Stimulated activated CD8-positive, alpha-beta memory T cell treated with anti-CD3 and anti-CD28 coated beads, Interleukin-4, amount 100 ng/mL, for 1 hour (primary cell): ENCODE measurements at places on chromosomes 11 and 22.

DNA sequence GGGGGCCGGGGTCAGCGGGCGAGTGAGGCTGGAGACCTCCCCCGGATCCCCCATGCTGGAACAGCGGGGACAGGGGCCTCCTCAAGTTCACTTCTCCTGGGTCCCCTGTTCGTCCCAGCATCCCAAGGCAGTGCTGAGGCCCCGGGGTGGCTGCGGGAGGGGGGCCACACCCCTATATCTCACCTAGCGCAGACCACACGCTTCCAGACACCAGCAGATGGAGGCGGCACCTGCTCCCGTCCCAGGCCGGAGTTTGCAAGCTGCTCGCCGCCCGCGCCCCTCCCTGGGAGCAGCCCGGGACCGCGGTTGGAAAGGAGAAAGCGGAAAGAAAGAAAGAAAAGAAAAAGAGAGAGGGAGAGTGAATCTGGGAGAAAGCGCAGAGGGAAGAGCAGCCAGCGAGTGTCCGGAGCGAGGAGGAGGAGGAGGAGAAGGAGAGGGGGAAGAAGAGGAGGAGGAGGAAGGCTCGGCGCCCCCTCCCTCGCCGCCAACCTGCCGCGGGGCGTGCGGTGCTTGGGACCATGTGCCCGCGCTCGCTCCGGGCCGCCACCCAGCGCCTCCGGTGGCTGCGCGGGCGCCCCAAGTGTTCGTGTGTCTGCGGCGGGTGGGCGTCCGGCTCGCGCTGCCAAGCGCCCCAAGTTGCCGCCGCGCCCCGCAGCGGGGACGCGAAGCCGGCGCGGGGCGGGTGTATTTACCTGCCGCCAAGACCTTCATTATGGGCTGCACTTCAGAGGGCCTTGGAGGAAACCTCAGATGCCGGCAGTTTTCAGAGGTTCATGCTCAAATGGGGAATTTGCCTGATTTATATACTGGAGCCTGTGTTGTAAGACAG, at the start of gene LIF:
LIF (minus strand) TSS at position 775 of the 829 bp plus-strand sequence; CDS start at position 711, 64 bp downstream.
- DNase-seq, result no peak

- DNase-seq, result no peak
Observed at GRCh38 chr11:92894197-92894596, 75.3 kb upstream of the MTNR1B start.

- DNase-seq, result no peak
Observed at GRCh38 chr22:46129390-46130041, 20.8 kb upstream of the PPARA start.

DNA sequence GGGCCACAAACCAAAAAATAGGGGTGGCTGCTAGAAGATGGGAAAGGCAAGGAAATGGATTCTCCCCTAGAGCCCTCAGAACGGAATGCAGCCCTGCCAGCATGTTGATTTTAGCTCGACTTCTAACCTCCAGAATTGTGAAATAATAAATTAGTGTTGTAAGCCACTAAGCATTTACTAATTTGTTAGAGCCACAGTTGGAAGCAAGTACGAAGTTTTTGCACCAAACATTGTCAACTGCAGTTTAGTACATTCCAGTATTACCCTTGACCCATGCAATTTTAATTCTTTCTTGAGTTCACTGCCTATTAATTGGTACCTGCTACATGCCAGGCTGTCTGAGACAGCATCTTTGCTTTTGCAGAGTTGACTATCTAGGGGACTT, 32.2 kb downstream of the PARVA start:
- DNase-seq, result no peak

- no peak for DNase-seq
Observed at GRCh38 chr11:748007-748359, 719 bp downstream of the TALDO1 start.

DNA sequence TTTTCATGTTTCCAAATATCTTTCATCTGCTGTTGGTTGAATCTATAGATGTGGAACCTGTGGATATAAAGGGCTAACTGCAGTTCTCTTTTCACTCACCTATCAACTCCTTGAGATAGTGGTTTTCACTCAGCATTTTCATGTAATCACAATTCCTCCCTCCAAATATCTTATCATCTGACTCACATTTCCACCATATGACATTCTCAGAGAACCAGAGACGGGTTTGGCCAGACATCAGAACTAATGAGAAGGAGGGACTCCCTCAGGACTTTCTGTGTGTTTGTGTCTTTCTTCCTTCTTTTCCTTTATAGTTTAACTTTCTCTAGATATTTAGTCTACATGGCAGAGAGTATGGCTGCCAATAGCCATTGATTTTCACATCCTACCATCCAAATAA, 134.8 kb upstream of the DDI1 start:
- no peak for DNase-seq

DNA sequence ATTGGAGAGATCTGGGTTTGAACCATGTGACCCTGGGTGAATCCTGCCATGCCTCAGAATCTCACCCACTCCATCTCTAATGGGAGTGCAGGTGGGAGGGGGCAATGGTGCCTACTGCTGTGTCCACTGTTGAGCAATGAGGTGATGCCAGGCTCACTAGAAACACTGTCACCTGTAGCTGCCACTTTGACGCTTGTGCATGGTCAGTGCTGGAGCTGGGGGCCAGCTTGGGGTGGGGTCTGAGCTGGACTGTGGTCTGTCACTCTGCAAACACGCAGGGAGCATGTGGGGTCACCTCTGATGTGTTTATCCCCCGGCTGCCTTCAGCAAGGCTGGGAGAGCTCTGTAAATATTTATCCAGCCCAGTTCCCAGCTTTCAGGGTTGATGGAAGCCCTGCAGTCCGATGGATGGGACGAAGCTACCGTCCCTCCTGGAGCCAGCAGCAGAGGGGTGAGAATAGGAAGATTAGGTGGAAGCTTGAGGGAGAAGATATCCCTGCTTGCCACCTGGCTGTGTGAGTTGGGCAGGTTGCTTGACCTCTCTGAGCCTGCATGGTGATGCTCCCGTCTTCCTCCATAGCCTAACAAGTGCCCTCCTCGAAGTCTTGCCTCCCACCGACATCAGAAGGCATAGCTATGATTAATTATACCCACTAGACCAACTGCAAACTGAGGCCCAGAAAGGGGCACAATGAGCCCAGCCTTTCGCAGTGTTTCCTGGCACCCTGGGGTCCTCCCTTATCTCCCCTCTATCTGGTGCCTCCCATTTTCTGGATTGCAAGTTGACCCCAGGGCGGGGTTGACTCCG, 1.7 kb downstream of the MMP11 start:
- DNase-seq, result no peak

DNA sequence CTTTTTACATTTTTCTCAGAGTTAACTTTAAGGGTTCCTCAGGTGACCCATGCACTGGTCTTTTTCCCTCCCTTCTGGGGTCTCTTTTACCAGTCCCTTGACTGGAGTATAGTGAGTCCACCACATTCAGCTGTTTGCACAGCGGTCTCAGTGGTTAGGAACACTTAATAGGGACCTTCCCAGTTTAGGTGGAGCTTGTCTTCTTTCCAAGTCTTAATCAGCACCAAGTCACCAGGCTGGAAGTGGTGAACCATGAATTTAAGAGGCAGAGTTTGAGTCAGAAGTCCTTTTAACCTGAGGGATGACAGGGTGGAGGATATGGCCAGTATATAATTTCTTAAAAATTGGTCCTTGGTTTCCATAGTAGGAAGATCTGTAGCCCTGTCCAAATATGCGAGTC, 349.7 kb upstream of the MPPED2 start:
- DNase-seq, result no peak

- no peak for DNase-seq
Observed at GRCh38 chr11:80084608-80085007, 643.8 kb upstream of the TENM4 start.

DNA sequence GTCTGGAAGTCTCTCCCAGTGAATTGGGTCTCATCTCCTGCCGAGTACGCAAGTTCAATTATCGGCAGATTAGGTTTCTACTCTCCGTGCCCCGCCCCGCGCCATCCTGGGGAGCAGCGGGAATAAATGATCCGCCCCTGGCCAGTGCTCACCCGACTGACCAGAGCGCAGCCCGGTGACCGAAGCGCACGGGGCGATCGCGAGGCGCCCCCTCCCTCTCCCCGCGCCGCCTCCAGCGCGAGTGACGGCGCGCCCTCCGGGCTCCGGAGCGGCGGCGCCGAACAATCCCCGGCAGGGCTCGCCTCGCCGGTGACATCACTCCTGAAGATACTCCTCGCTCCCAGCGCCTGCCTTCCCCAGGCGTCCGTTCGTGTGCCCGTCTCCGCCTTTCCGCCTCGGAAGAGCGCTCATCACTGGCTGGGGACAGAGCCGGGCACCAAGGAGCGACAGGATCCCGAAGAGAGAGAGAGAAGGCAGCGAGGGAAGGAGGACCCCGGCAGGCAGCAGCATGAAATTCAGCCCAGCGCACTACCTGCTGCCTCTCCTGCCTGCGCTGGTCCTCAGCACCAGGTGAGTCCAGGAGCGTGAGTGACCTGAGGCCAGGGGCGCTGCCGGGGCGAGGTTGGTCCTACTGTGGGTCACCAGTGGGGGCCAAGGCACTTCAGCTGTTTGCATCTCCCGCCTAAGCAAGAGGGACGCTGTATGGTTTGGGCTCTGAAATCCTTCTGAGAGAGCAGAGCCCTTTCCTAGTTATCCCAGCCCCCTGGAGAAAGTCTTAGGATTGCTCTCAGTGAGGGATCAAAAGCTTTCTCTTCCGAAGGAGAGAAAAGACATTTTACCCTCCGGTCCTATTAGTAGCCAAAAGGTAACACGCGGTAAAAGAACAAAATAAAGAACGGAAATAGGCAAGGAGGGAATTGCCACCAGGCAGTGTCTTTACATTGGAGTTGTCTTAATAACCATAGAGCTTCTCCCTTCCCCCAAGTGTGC, at the start of gene LUZP2:
LUZP2 (plus strand) TSS at position 318 of the 990 bp plus-strand sequence.
- no peak for DNase-seq

DNA sequence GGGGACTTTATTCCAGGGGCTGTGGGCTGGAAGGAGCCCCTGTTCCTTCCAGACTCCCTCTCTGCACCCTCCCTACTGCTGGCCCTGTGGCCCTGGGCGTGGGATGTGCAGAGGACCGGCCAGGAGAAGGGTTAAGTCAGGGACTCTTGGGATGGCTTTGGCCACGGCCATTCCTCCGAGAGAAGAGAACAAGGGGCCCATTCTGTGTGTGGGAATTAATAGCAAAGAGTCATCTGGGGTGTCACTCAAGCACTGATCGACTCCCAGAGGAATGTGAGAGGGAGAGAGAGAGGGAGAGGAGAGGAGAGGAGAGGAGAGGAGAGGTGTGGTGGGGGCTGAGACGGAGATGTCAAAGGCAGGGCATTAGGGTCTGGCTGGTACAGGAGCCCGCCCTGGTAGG, 14.2 kb upstream of the SOX10 start:
- DNase-seq, result no peak

- DNase-seq, result no peak
Observed at GRCh38 chr11:104061853-104062521, 25.5 kb downstream of the DDI1 start.

GRCh38 chr22:35735542-35735941, 17.9 kb downstream of the APOL5 start:
- DNase-seq, result no peak

- no peak for DNase-seq
Observed at GRCh38 chr22:29385151-29385704, 3.1 kb downstream of the AP1B1 start.

- no peak for DNase-seq
Observed at GRCh38 chr22:17302616-17303015, 66.6 kb upstream of the CECR2 start.

DNA sequence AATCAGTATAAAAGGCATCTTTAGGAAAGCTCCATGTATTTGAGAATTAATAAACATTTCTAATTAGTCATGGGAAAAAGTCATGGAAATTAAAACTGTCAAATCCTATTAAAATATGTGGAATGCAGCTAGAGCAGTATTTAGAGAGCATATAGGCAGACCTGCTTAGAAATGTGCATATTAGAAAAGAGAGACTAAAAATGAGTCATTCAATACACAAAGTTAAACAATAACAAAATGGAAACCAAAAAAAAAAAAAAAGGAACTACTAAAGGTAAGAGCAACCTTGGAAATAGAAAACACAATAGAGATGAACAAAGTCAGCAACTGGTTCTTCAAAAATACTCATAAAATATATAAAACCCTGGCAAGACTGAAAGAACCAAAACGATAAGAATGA, 59.7 kb upstream of the RASSF10 start:
- DNase-seq, result no peak

- no peak for DNase-seq
Observed at GRCh38 chr22:36588285-36588684, 59.3 kb upstream of the EIF3D start.

DNA sequence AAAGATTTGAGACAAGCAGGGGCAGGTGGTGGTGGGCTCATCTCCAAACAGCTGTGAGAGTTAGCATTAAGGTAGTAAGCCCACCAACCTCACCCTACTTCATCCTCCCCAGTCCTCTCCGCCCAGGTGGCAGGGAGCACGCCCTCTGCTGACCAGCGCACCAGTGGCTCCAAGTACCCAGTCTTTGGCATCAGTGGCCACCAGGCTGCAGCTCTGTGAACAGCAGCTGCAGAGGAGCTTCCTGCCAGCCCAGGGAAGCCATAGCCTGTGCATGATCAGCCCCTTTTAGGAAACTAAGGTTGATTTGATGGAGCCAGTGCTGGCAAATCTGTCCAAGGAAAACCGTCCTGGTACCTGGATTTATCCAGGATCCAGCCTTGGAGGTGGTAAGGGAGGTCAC, 21.7 kb downstream of the CAVIN3 start:
- DNase-seq, result no peak

GRCh38 chr11:114162719-114163123, 103.2 kb downstream of the ZBTB16 start:
- DNase-seq, result no peak

DNA sequence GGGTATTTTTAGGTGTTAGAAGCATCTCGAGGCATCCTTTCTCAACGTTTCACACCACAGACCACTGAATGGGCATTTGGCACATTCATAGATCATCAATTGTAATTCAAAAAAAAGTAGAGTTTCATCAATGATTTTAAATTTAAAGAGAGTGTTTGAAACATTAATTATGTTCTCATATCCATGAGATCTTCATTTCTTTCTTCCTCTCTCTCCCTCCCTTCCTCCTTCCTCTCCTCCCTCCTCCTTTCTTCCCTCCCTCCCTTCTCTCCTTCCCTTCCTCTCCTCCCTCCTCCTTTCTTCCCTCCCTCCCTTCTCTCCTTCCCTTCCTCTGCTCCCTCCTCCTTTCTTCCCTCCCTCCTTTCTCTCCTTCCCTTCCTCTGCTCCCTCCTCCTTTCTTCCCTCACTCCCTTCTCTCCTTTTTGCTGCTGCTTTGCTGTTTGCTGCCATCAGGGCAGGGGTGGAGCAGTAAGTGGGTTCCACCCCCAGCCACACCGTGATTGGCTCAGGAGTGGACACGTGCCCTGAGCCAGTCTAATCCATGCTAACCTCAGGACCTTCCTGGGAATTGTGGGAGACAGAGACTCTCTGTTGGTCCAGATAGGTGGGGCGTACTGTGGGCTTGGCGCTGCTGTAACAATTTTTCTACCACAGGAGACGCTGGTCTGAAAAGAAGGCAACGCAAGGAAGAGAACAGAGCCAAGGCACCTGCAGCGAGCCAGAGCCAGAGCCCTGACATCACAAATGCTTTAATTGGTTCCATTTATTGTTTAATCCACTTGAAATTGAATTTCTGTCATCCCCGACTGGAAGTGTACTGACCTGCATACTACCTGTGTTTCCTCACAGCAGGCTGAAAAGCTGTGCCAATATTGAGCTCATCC, 33.7 kb upstream of the APOBEC3A start:
- no peak for DNase-seq

GRCh38 chr11:45859661-45860140, 12.4 kb downstream of the CRY2 start:
- DNase-seq, result no peak

- DNase-seq, result no peak
Observed at GRCh38 chr11:30128269-30128932, 102.4 kb upstream of the FSHB start.
